Hematopoietic multipotent progenitor cell treated with erythropoietin and hydrocortisone succinate and interleukin-3 and kit ligand, for 4 days (in vitro differentiated cells): ENCODE measurements at places on chromosomes 4 and X.

- no peak for DNase-seq
Measured at GRCh38 chrX:125757794-125758564, 408.1 kb downstream of the DCAF12L2 start.

GRCh38 chrX:31717474-31717873 lies 645.6 kb upstream of the FTHL17 start:
- DNase-seq = no peak

GRCh38 chr4:137463377-137464003 lies 68.8 kb downstream of the PCDH18 start:
- DNase-seq = no peak

- DNase-seq = no peak
Measured at GRCh38 chr4:110296892-110297291, 98.5 kb upstream of the ELOVL6 start.

- no peak for DNase-seq
Measured at GRCh38 chr4:145252190-145252589, 71.8 kb upstream of the OTUD4 start.

DNA sequence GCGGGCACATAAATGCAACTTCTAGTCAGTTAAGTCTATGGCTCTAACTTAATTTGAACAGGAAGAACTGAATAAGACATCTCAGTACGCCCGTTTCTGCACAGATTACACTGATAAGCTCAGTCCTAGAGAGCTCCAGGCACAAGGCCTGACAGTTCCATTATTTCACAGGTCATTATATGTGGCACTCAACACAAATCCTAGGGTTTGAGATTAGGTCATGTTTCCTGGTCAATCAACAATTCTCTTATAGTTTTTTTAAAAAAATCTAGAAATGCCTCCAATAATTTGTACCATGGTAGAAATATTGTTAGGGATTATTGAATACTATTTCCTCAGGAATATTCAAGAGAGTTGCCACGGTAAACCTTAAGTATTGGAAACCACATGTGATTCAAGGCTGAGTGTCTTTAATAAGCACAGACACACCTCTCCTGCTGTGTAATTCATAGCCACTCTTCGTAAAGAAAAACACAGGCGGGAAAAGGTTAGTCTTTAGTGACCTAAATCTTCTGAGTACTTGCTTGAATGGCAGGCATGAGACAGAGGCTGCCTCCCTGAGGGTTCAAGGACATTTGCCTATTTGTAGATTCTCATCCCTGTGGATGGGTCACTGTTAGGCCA lies 342.9 kb upstream of the ADGRL3 start:
- no peak for DNase-seq

DNA sequence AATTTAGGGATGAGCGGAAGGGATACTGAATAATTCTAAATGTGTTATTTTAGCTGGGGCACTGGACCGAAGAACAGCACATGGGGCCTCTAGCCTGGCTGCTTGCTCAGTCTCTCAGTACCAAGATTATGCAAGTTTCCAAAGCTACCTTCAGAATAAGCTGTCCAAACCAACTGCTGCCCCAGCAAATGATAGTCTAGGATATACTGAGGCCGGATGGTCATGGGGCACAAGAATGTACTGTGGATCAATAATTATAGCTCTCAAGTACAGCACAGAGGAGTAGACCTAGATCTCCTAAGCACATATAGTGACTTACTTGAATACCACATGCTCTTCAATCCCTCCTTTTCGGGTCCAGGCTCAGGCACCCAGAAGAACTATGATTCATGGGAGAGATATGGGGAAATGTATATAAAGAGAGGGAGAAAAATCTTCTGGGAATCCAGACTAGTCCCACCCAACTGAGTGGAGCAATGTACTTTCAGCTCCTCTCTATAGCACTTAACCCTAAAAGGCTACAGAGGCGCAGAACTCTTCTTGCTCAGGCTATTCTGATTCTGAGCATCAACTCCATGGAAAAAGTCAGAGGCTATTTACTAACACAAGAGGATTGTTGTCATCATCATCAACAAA lies 160.3 kb upstream of the GPC4 start:
- DNase-seq = no peak

- peak; percentile 3 for DNase-seq
Measured at GRCh38 chr4:121380776-121381462, at the start of gene QRFPR. QRFPR (minus strand) TSS chr4:121381018; CDS start chr4:121380647, 371 bp downstream.

DNA sequence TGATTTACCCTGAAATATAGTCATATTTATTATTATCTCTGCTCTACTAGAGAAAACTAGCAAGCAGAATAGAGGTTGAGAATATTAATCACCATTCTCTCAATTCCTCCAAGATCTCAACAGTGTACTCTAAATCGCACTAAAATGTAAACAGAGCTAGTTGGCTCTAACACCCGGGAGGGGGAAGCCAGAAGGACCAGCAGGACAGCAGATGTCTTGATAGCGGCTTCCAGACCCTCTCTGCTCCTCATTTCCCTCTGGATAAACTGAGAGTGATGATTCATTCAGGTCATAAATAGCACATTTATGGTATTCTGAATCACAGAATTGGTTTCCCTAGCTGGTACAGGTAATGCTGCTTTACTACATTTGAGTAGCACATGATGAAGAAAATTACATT lies 82.5 kb downstream of the TBC1D9 start:
- DNase-seq = no peak

- peak; percentile 75 for DNase-seq
Measured at GRCh38 chr4:158827543-158827981, 58.7 kb downstream of the FNIP2 start.

- DNase-seq = no peak
Measured at GRCh38 chrX:13029887-13030771, 14.3 kb downstream of the FAM9C start.

GRCh38 chr4:33493231-33493630 lies 2751.1 kb downstream of the ARAP2 start:
- no peak for DNase-seq

DNA sequence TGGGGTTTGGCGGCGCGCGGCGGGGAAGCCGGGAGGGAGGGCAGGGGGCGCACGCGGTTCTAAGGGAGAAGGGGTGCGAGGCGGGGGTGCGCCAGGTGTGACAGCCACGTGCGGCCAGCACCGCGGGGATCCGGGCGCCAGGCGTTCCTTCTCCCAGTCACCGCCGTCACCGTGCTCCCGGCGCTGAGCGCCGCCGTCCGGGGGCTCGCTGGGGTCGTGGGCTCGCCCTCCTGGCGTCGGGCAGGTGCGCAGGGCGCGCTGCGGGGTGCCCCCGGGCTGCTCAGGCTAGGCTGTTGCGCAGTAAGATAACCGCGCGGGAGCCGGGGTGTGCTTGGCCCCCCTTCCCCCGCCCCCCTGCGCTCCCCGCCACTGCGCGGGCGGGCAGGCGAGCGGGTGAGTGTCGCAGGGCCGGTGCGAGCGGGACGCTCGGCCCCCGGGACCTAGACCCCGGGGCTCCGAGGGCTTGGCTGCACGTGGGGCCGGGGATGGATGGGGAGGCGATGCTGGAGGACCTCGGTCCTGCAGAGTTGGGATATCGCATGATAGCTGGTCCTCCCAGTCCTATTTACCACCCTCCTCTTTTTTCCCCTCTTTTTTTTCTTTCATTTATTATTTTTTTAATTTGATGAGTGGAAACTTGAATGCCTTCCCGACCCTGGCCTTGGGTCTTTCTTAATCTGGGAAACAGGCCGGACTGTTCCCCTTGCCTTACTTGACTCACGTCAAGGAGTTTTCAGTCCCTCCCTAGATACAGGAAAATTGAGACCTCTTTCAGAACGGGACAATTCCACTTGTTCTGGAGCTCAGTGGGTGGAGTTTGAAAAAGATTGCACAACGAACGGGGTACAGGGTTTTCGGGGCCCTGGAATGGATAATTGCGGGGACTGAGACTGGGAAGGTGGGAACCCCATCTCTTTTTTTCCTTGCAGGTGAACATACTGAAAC lies 797 bp downstream of the TXLNG start:
- DNase-seq = peak; percentile 49

DNA sequence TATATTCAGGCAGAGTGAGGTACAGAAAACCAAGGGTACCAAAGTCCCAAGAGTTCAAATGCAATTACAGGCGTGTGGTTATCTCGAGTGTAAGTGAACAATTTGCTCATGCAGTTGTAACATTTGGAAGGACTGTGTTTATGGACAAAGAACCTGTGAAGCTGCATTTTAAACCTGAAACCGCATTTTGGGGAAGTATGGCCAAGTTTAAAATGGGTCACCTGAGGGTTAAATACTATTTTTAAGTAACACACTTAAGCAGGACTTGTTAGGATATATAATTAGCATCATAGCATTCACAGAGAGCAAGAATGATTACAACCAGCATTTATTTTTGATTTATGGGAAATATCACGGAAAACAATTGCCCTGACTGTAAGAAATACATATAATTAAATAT lies 79.1 kb upstream of the LCORL start:
- no peak for DNase-seq

- DNase-seq = no peak
Measured at GRCh38 chr4:138181287-138181686, 60.9 kb downstream of the SLC7A11 start.

- no peak for DNase-seq
Measured at GRCh38 chr4:156388826-156389225, 435.2 kb upstream of the CTSO start.

DNA sequence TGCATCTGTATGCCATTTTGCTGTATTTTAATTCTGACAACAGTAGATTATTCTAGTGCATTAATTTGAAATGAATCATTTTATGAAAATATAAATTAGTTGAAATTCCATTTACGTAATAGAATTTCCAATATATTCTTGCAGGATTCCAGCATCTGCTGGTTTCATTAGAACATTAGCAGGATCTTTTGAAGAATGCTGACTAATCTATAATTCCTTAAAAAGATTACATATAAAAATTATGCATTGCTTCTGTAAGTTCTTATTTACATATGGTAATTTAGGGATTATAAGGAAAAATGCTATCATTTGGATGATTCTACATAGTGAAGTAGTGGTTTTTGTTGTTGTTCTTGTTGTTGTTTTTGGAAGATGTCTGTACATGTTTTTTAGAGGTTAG lies 182.2 kb upstream of the GNPDA2 start:
- no peak for DNase-seq

DNA sequence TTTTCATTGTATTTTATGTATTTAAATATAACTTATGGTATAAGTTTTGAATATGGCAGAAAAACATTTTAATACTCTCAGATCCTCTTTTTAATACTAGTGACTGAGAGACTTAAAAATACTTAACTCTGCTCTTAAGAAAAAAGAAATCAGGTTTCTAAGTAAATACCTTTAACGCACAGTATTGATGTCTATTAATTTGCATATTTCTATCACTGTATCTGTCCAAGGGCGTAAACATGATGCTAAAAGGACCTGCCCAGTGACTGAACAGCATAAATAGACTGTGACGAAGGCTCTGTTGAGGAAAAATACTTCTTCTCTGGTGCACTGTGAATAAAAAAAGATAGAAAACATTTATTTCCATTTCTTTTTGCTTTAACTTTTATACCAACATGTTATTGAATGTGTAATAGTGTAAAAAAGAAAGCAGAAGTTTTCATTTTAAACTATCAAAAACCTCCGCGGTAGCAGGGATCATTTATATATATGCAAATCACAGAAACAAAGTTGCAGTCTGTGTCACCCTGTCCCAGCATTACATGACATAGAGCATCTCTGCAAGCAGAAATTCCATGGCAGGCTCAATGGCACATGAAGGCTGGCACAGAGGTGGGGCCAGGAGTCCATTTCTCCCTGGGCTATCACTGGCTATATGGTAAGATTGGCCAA lies 75.4 kb downstream of the ZAR1 start:
- no peak for DNase-seq

DNA sequence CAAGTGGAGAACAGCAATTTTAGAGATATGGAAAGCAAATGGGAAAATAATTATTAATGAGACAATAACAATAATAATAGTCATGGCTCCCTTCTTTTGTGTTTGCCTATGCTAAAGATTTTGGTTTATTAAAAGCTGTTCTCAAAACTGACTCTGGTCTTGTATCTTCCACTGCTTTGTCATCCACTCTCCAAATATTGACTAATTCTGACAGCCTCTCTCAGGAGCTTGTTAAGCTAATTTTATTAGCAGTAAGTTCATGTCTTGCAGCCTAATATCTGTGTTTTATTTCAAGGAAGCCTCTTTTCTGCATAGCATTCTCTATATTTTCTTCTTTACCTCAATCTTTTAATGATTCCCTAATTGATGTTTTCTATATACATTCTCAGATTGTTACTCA lies 1419.8 kb downstream of the ARAP2 start:
- no peak for DNase-seq

DNA sequence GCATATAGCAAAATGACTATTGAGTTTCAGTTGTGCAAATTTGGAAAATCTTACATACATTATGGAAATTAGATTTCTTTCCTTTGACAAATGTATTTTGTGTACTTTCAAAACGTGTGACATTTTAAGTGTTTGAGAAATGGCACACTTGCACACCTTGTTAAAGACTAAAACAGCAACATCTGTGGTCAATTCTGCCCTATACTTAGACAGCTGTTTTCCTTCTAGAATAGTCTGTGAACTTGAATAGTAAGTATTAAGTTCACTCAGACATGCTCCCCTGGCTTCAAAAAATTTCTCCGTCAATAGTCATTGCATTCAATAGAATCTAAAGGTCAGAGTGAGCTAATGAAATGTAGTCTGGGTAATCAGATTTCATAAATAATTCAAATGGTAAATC lies 21.7 kb upstream of the TBC1D9 start:
- no peak for DNase-seq

GRCh38 chr4:98722000-98722399 lies 63.6 kb upstream of the TSPAN5 start:
- no peak for DNase-seq

DNA sequence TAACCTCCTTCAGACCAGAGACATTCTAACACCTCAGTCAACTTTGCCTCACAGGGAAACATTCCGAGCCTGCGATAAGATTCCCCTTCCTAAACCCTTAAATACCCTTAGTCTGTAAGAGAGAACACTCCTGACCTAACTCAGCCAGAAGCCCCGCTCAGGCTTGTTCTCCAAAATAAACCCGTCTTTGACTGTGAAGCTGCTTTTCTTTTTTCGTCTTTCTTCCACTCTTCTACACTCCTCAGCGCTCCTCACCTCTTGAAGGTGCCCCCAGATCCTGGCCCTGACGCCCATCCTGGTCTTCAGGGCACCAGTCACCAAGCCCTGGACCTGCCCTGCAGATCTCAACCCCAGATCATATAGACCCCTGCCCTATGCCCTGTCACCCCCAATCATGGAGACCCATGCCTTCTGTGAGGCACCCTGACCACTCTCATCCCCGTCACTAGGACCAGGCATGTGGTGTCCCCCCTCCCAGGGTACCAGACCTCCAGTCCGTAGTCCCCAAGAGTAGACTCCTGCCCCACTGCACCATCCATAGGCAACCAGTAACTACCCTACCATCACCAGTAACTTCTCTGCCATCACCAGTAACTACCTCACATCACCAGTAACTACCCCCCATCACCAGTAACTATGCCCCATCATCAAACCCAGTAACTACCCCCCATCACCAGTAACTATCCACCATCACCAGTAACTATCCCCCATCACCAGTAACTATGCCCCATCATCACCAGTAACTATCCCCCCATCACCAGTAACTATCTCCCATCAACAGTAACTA lies 3.5 kb downstream of the ASMTL start:
- DNase-seq = no peak

GRCh38 chr4:175953960-175954521 lies 111.6 kb upstream of the WDR17 start:
- peak; percentile 38 for DNase-seq
